ENCODE measurements at places on chromosomes 5 and 9.

DNA sequence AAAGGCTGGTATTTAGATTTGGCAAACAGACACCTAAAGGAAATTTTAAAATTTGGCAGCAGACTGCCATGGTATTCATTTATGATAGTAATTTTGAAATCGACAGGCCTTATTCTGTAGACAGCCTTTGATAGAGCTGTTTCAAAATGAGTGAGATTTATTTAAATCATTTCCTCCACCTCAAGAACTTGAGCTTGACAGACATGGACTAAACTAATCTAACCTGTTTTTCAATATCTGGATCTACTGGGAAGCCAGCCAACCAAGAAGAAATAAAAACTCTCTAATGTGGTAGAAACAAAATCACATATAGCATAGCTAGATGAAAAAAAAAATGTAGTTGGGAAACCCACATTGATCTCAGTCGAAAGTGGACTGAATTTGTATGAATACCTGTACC is 56.9 kb upstream of the RASA1 start:
- DNase-seq: no peak

DNA sequence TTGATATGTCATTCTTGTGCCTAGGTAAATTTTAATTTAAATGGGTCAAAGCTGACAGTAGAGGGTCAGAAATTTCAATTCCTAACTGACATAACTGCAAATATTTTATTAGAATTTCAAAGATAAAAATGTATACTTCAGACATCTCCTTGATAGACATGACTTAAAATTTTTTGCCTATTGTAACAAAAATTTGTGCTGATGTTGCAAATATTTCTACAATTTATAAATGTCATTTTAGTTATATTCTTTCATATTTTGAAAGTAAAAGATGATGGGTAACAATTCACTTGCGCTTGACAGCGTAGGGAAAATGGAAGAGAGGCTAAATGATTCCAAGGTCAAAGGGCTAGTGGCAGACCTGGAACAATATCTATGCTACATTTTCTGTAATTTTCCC is 220.3 kb upstream of the ST8SIA4 start:
- DNase-seq: no peak

DNA sequence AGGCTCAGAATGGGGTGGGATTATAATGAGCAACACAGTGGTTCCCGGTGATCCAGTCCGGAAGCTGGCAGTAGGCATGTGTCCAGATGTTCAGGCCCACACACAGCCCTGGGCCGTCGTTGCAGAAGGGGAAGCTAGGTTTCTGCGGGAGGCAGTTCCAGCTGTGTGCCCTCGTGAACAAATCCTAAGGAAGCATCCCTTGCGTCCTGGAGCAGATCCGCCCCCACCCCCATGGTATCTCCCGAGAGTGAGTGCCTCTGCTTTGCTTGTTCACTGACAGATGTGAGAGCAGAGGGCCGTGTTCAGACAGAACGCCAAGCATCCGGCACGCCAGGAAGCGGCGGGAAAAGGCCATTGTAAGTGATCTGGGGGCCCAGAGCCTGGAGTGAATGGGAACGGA is 104.8 kb downstream of the PDE6A start:
- DNase-seq: no peak

DNA sequence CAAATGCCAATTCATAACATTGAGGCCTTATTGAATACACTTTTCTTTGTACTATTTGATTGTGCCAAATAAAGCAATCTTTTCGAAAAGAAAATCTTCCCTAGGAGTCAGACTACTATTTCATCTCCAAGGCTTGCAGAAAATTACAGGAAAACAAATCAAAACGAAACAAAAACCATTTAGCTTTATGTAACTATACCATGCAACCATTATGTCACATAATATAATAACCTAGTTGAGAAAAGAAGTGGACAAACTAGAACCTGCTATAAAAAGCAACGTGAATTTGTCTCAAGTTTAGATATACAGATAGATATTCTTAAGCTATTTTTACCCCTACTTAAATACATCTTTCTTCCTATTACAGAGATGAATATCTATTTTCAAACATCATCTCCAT is 18.0 kb downstream of the HTR4 start:
- DNase-seq: no peak

- no peak for DNase-seq
These were observed 149.0 kb downstream of the CD180 start for GRCh38 chr5:67047616-67048015.

- DNase-seq: no peak
These were observed 26.8 kb upstream of the ADAMTSL1 start for GRCh38 chr9:18447131-18447530.

GRCh38 chr9:129774791-129775447 is 22.1 kb upstream of the PTGES start:
- DNase-seq: no peak

- no peak for DNase-seq
These were observed 17.2 kb upstream of the C5orf15 start for GRCh38 chr5:133985540-133986180.
